ENCODE measurements at places on chromosomes 12 and 14. TPM values are rescaled to one million over a fixed set of nuclear protein-coding genes. Genes with fewer than 3 reads are reported as not detected.

Gene PA2G4
- 64.6 TPM for total RNA-seq

Gene KLRF1
- 1.5 TPM for total RNA-seq

Gene CFAP54
- 6.8 TPM for total RNA-seq

Gene GDF3
- not detected for total RNA-seq

Gene KIAA0586
- total RNA-seq, result 45.9 TPM

Gene C12orf54
- 1.5 TPM for total RNA-seq

Gene BATF
- total RNA-seq, result 5.1 TPM

Gene SYT1
- total RNA-seq, result 13.8 TPM

Gene ABHD4
- 13.1 TPM for total RNA-seq

Gene VASH1
- total RNA-seq, result 17.3 TPM

Gene EEA1
- total RNA-seq, result 53.7 TPM

Gene CCDC184
- total RNA-seq, result 0.85 TPM

Gene PLEKHG7
- 0.37 TPM for total RNA-seq

Gene SERPINA6
- total RNA-seq, result not detected

Gene KRT85
- not detected for total RNA-seq

Gene FAM222A
- 1.2 TPM for total RNA-seq

Gene PRH2
- total RNA-seq, result not detected

Gene FERMT2
- total RNA-seq, result 298 TPM

Gene ADAMTS20
- total RNA-seq, result 1.0 TPM

Gene FGF6
- 0.74 TPM for total RNA-seq

Gene TAS2R9
- total RNA-seq, result 0.37 TPM

Gene TBK1
- total RNA-seq, result 63.3 TPM

Gene RNFT2
- 1.1 TPM for total RNA-seq

Gene ATG14
- 24.7 TPM for total RNA-seq

Gene TRPV4
- 0.90 TPM for total RNA-seq

Gene MUCL1
- not detected for total RNA-seq

Gene OR6C2
- 0.42 TPM for total RNA-seq

Gene ACSS3
- 39.7 TPM for total RNA-seq

Gene CD9
- total RNA-seq, result 215 TPM

Gene LUM
- 2,635 TPM for total RNA-seq

Gene IKZF4
- total RNA-seq, result 4.8 TPM

Gene PPFIA2
- 14.5 TPM for total RNA-seq

Gene AQP2
- total RNA-seq, result not detected

Gene LMNTD1
- 2.3 TPM for total RNA-seq
